Naive thymus-derived CD4-positive, alpha-beta T cell (primary cell): ENCODE measurements at places on chromosomes 6 and 20. TPM values are rescaled to one million over a fixed set of nuclear protein-coding genes. Genes with fewer than 3 reads are reported as not detected.

DNA sequence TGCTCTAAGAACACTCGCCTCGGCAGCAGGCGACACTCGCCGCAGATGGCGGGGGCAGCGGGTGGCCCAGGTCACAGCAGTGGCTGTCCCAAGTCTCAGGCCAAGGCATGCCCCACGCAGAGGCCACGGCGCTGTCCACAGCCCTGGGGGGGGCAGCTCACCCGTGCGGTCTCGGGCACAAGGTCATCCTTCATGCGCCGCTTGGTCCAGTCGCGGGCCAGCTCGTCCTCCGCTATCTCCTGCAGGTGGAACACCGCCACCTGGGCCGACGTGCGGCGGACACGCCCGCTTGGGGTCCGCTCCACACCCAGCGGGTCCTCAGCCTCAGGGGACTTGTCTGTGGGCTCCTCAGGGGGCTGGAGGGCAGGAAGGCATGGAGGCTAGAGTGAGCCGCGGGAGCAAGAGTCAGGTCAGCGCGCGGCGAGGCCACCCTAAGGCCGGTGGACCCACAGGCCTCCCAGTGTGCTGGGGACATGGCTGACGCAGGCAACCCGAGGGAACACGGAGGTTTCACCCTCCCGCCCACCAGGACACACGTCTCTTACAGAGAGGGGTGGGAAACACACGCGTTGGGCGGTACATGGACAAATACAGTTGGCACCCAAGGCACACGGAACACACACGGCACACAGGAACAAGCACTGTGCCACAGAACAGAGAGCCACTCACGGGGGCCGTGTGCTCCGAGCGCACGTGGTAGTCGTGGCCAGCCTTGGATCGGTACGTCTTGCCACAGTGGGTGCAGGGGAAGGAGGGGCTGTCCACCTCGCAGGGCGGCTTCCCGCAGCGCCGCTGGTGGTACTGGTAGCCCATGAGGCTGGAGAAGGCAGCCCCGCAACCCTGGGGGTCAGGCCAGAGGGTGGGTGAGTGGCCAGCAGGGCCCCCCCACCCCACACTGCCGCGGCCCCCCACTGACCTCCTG is 6.5 kb upstream of the UCKL1 start:
- DNase-seq = no peak

- DNase-seq = no peak
These were observed 33.8 kb downstream of the CD40 start for GRCh38 chr20:46151936-46152335.

DNA sequence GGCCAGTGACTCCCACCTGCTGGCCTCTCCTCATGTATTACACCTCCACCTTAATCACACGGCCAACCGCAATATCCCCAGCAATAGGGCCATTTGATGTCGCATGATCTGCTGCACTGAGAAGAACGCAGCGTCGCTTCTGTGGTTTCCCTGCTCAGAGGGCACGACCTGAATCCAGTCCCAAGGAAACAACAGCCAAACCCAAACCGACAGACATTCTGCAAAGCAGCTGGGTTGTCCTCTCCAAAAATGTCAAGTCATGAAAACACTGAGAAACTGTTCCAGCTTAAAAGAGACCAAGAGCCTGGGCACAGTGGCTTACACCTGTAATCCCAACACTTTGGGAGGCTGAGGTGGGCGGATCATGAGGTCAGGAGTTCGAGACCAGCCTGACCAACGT is 7.5 kb upstream of the BPI start:
- DNase-seq = no peak

DNA sequence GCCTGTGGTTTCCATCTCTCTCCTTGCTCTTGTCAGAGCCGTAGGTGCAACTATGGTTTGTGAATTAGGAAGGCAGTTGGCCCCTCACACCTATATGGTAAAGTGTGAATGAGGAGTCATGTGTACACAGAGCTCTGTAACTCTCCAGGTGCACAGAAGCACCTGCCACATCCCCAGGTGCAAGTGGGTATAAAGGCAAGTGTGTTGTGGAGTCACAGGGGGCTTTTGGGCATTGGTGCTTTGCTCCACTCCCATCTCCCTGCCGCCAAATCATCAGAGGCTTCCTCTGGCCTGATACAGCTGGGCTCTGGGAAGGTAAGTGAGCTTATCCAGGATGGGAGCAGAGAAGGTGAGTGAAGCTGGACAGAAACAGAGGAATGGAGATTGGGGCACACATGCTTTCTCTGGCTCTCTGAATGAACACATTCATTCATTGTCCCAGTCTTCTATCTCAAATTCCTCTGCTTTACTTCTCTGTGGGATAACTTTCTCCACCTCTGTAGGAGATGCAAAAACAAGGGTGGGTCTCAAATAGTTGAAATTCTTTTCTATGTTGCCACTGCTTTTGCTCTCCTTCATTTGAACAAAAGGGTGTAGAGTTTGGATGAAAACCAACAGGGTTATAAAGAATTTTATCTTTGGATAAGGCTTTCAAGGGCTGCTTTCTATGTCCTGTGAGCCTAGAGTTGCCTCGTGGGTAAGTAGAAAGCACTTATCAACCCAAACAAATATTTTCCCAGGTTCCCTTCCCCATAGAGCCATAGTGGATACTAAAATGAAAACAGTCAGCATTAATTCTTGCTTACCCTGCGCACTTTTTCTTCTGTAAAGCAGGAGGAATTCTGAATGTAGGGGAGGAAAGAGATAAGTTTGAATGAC is 45.0 kb upstream of the RIPOR2 start:
- DNase-seq = no peak

DNA sequence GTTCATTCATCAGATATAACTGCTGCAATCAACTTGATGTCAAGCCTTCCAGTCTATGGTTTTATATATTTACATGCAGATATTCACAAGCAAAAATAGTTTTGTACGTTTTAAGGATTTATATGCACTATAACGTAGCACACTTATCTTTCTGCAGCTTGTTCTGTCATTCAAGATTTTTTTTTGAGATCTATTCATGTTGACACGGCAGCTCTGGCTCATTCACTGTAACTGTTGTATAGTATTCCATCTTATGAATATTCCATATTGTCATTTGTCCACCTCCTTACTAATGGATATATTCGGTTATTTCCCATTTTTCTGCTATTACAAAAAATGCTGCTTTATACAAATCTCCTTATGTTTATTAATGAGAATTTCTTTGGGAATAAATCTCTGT is 13.2 kb downstream of the ELOVL2 start:
- DNase-seq = no peak

DNA sequence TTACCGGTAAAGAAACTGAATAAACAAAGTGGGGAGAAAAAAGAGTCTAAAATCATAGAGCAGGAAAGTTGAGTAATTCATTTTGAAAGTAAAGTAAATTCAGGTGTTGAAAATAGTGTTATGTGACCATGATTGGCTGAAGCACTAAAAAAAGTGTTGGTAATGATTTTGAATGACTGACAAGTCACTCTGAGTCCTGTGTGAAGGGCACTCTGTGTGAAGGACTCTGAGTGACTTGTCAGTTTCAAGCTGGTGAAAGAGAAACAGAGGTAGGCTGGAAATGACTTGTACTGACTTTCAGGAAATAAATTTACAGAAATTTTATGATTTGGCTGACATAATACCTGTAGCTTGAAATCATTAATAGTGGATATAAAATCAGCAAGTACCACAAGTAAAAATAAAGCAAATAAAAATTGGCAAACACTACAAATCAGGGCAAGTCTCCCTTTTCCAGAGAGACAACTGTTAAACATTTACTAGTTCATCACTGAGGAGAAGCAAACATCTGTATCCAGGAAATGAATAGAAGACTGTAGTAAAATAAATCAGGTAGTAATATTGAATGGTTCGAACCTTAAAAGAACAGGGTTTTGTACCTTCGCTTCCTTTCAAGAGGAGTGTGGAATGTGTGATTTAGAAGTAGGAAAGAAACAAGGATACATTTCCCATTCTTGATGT is 630.6 kb downstream of the GRIK2 start:
- no peak for DNase-seq

DNA sequence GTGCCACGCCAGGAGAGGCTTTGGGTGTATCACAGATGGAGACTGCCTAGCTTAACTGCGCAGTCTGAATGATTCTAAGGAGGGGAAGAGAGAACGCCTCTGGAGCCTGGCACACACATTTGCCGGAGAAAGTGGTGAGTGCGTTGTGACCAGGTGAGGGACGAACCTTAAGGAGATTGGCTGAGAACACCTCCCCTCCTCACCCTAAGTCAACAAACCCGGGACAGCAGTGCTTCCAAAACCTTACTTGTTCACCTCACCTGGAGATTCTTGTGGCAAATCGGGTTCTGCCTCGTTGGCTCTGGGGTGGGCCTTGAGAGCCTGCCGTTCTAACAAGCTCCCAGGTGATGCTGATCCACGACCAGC is 9.4 kb downstream of the SYNJ2 start:
- DNase-seq = no peak

The UST gene
- 0.15 and 0.46 TPM in 2 replicates for total RNA-seq

GRCh38 chr20:32918296-32918695 is 59.6 kb downstream of the EFCAB8 start:
- DNase-seq = no peak

GRCh38 chr6:111030008-111031007 is 48.5 kb downstream of the RPF2 start:
- no peak for DNase-seq

GRCh38 chr6:30888816-30889495 is 4.6 kb downstream of the DDR1 start:
- DNase-seq = no peak

The OGFRL1 gene
- total RNA-seq = 4.0 and 4.7 TPM in 2 replicates

DNA sequence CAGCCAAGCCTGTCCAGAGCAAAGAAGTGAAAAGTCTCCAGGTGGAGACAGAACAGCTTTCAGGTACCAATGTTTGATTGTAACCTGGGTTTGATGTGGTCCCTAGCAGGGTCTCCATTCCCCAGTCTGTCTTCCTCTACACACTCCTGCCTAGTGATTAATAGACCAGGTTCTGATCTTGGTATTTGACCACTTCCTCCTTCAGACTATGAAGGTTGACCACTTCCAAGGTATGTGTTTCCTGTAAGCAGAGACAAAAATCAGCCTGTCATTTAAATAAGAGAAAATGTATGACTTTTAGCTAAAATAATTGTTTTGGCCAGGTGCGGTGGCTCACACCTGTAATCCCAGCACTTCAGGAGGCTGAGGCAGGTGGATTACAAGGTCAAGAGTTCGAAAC is 41.8 kb upstream of the TOP1 start:
- no peak for DNase-seq

DNA sequence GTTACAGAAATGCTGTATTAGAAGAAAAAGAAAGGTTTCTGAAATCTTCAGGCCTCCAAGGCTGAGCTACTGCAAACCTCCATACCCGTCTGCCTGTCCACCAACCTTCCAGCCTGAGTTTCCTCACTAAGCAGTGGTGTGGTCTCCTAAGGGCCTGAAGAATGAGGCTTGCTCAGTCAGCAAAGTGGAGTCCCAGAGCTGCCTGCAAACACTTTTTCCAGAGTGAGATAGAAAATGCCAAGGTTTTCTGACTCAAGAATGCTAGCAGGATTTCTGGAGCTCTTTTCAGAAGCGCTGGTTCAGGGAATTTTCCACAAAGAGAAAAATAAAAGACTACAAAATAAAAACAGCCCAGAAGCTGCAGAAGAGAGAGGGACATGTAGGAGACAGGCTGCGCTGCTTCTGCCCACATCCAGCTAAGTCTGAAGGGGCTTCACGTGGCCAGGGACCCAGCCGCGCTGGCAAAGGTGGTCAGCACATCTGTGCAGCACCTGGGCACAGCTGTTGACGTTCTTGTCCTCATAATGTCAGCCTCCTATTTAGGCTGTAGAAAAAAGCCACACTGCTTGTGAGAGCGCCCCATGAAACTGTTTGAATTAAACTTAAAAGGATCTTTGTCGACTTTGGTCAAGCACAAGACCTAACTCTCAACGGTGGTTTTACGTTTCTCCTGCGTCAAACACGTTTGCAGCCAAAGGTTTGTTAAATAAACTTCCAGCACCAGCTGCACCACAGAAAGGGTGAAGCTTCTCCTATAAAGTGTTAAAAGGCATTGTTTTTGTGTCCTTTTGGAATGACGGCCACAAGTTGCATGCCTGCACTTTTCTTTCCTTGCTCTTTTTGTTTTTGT is 209.0 kb downstream of the THBS2 start:
- DNase-seq = no peak

GRCh38 chr6:116665464-116665863 is 3.1 kb downstream of the ZUP1 start:
- no peak for DNase-seq

GRCh38 chr6:12110523-12111362 is 98.6 kb downstream of the HIVEP1 start:
- peak; percentile 17 for DNase-seq

The RIMS4 gene
- not detected for total RNA-seq

DNA sequence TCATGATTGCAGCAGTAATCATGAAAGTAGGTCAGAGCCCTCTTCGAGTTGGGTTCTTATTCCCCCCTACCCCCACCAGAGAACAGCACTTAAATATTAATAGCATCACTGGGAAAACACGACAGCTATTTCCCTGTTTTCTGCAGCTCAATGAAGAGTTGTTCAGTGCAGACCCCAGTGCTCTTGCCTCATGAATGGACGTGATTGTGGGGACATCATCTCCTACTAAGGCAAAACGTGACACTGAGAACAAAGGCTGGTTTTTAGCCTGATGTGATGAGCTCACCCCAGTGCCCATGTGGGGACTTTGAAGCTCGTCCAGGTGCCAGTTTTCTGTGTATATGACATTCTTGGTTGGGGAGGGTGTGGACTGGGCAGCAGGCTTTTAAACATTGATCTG is 105.9 kb downstream of the SLC35F1 start:
- no peak for DNase-seq

DNA sequence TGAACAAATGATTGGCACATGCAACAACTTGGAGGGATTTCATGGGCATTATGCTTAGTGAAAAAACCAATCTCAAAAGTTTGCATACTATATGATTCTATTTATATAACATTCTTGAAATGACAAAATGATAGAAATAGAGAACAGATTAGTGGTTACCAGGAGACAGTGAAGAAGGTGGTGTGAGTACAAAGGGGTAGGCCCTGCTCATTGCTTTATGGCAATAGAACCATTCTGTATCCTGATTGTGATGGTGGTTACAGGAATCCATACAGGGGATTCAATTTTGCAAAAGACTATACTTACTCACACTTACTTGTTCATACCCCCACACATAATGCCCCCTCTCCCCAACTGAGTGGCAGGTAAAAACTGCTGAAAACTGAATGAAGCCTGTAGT is 30.2 kb upstream of the LAMA4 start:
- DNase-seq = no peak

The SNAP91 gene
- not detected for total RNA-seq

The BPI gene
- total RNA-seq = not detected in 2 replicates

The PHIP gene
- 41.6 TPM for total RNA-seq

- DNase-seq = no peak
These were observed 380.8 kb upstream of the IMPG1 start for GRCh38 chr6:76453270-76453669.
